GM04504 (cell line): ENCODE measurements at places on chromosomes 2 and 18.

DNA sequence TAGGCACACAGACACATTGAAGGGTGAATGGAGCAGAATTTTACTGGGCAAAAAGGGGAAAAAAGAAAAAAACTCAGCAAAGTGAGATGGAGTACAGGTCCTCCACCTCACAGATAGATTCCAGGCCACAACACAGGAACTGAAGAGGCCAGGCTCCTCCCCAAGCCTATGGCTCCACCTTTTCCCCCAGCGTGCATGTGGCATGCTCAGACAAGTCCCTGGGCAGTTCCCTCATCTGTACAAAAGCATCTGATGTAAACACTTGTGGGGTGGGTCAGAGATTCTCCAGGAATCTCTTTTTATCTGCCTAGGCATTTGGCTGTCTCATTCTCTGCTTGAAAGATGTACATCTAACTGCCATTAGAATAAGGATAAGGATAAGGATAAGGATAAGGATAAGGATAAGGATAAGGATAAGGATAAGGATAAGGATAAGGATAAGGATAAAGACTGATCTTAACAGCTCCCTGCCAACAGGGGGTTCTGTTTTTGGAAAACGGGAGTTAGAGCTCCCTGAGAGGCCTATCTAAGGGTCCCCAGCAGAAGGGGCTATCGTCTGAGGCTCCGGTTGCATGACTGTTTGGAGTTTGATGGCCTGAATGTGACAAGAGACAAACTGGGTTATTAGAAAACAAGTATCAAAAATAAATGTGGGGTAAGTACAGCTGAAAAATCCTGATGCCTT, 17.2 kb upstream of the ASXL3 start:
- DNase-seq: no peak

DNA sequence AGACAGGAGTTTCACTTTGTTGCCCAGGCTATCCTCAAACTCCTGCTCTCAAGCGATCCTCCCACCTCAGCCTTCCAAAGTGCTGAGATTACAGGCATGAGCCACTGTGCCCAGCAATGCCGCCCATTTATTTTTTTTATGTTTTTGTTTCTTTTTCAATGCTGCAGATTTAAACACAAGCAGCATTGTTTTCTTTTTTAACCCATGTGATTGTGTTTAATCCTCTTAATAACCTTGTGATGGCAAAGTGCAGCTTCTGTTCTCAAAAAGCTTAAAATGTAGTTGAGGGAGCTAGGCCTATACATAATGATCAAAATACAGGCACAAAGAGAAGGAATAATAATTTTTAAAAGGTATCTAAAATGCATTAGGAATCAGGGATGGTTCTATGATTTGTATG, 11.5 kb downstream of the MSGN1 start:
- no peak for DNase-seq

DNA sequence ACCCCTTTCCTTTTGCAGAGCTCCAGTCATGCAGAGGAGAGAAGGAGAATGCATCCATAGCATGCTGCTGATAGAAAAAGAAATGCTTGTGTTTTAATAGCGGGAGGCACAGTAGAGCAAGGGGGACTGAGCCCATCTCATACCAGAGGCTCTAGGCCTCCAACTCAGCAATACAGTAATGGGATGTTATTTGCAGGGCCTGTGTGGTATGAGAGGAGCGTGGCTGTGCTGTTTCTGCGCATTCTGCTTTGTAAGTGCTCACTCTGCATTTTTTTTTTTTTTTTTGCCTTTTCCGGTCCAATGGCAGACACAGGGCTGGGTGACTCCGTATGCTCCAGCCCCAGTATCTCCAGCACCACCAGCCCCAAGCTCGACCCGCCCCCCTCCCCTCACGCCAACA, 200.0 kb downstream of the GBX2 start:
- DNase-seq: no peak

DNA sequence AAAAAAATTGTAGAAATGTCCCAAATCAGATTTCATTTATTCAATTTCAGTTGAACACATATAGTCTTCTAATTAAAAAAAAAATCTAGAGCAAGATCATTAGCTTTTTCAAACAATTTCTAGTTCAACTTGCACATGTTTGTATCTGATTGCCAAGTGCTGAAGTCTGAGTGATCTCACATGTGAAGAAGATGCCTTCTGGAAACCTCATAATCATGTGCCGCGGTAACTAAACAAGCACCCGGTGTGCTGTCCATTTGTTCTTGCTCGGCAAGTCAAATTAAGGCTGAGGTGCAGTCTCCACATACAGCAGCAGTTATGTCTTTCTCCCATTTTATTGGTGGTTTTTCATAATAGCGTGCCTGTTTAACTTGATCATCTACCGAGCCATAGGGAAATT, 18.7 kb downstream of the CABLES1 start:
- DNase-seq: no peak

- no peak for DNase-seq
Observed at GRCh38 chr2:49913025-49913424, 758.7 kb upstream of the FSHR start.

DNA sequence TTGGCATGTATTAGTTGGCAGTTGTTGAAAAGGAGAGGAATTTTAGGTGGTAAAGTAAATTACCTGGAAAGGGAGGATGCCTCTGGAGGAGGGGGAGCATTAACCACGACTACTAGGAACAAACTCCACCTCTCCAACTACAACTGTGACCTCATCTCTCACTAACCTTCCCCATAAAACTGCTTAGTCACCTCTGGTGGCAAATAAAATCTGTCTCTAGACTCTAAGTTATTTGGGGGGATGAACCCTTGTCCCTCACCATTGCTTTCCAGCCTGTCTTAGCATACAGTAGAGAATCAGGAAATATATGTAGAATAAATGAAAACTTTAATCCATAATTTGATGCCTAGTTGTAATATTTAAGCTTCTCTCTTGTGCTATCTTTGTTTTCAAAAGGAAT, 27.6 kb upstream of the MYO1B start:
- DNase-seq: peak; percentile 60

DNA sequence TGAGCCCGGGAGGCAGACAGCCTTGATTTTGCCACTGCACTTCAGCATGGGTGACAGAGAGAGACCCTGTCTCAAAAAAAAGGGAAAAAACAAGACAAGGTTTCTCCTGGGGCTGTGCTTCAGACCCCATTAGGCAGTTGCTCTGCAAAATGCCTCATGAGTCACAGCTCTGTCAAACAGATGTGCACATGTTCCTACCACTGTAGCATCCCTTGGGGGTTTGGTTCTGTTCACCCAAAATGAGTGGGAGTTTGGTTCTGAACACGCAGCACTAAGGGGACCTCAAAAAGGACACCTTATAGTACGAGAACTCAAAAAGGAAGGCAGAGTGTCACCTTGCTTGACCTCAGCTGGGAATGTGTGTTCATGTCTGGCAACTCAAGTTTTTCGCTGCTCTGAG, 134.9 kb downstream of the RPIA start:
- DNase-seq: no peak

GRCh38 chr18:75090336-75090735, 118.6 kb downstream of the PTGR3 start:
- no peak for DNase-seq

DNA sequence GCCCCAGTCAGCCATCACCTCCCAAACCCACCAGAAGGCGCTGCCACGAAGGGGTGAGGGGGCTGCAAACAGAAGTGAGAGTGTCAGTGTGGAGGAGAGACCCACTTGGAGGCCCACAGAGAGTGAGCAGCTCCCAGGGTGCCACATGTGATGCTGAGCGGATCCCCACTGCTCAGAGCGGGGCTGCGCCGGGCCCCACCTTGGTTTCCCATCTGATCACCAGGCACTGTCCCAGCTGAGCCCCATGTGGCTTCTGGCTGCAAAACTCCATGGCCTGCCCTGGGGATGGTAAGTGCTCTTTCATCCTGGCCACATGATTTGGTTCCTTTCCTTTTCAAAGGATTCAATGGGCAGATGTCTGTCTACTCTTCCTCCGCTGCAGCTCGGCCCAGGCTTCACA, 23.8 kb downstream of the SNORC start:
- no peak for DNase-seq

DNA sequence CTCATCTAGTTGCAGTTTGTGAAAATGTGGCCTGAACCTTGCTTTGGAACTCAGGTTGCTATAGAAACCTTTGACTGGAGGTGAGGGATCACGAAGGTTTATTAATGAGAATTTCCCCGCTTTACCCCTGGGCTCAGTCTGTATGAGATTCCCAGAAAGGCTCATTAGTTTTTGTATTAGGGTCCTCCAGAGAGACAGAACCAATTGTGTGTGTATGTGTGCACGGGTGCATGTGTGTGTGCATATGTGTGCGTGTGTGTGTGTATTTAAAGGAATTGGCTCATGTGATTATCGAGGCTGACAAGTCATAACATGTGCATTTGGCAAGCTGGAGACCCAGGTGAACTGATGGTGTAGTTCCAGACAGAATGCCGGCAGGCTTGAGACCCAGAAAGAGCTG, 113.8 kb upstream of the DLX2 start:
- DNase-seq: no peak
